ENCODE measurements at places on chromosomes 2 and 18. TPM values are rescaled to one million over a fixed set of nuclear protein-coding genes. Genes with fewer than 3 reads are reported as not detected.

- DNase-seq = no peak
These were observed 167.2 kb downstream of the DDX1 start for GRCh38 chr2:15758848-15759247.

DNA sequence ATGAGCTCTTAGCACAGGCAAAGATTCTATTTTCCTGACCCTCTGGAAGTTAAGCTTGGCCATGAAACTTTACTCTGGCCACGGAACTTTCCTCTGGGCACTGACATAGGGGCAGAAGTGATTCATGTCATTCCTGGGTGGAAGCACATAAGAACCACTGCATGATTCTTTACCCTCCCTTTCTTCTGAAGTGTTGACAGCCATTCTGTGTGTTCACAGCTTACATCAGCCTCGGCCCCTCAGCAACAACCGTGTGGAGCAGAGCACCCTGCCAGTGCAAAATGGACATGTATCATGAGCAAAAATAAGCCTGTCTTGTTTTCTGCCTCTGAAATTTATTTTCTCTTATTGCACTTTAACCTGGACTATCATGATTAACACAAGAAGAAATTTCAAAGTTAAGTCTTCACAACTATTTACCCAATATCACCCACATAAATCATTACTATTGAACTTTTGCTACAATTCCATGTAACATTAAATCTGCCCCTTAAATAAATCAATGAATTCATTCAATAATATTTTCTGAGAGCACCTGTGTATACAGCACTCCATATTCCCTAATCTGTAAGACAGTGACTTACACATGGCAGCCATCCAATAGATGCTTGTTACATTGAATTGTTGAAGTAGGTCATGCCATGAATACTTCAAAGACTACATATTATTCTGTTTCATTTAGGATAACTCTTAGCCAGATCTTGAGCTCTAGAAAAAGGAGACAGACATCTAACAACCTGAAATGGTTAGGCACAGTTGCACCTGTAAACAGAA is 531.9 kb downstream of the IRS1 start:
- no peak for DNase-seq

- no peak for DNase-seq
These were observed 23.6 kb upstream of the KYNU start for GRCh38 chr2:142853912-142854311.

DNA sequence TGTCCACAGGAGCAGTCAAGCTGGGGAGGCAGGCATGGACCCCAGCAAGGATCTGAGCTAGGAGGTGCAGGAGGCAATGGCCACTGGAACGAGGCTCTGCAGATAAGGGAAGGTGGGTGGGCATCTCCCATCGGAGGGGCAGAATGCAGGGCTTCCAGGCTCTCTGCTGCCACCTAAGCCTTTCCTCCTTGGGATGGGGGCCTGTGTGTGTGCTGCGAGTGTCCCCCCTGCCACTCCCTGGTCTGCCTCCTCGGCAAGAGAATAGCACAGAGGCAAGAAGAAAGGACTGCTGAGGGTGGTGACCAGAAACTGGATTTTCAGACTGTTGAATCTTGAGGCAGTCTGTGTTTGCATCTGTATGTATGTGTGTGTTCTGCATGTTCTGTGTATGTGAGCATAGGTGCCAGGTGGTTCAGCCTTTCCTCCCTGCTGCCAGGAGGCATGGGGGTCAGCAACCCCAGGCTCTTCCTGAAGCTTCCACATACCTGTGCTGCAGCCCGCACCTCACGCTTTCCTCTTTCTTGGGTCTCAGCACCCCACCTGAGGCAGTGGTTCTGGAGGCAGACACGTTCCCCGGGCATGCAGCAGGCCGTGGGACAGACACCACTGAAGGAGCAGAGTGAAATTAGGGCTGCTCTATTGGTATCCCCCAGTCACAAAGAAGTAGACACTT is 86.7 kb downstream of the EPAS1 start:
- no peak for DNase-seq

DNA sequence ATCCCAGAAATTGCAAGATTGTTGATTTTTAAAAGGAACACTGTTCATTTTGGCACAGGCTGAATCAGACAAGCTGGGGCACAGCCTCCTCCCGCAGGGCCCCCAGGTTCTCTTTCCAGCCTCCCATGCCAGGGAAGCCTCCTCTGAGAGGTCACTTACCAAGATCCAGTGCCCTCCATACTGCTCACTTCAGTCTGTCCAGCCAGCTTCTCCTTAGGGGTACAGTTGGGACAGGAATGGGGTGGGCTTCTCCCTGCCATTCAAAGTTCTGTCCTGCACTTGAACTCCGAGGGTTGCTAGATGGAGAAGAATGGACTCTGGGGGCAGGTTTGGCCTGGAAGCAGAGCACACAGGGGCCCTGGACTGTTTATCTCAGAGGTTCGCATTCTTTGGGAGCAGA is 7.5 kb upstream of the CYP26B1 start:
- DNase-seq = no peak

DNA sequence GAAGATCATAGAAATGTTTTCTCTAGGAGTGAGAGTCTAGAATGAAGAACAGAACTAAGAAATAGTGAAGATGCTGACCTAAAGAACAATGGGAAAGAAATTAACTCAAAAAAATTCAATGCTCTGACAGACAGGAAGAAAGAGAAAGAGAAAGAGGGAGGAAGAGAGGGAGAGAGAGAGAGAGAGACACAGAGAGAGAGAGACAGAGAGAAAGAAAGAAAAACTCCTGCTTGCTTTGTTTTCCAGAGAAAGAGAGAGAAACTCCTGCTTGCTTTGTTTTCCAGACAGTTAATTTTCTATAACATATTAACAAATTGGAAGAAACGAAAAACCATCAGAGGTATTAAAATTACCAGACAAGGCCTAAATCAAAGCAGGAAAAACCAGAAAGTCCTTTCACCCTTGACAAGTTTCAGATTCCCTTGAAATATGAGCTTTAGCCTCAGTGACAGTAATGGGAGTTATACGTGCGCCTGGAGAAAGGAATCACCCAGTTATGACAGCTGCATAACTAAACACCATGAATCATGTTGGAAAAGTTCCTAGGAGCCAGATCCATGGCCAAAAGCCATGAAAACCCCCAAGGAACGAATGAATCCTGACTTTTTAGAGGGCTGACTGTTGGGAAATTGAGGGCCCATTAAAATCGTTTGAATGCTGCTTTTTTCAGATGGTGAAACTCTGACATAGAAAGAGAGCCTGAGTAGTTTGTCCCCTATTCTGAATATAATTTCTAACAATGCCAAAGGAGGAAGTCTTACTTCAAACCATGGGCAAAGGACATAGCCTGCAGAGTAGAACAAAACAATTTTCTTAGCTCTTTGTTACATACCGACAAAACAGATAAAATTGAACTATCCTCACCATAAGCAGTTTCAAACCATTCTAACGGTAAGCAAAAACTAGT is 228.6 kb upstream of the CHST9 start:
- peak; percentile 12 for DNase-seq

DNA sequence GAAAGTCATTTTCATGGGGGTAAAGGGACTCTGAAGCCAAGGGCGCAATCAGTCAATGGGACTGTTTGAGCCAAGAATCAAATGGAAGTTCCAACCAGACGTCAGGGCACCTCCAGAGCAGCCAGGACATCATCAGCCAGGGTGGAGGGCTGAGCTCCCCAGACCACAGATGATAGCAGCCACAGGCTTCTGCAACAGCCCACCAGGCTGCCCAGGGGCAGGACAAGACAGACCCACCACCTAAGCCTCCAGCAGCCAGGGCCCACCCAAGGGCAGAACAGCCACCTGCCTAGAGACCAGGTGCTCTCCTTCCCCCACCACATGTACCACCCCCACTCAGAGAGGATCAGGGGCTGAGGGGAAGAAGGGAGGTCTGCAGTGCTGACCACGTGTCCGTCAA is 53.8 kb upstream of the SLC66A3 start:
- DNase-seq = no peak

- DNase-seq = no peak
These were observed 34.9 kb downstream of the SMAD7 start for GRCh38 chr18:48915626-48916425.

GRCh38 chr2:124534028-124534427 is 508.9 kb downstream of the CNTNAP5 start:
- no peak for DNase-seq

GRCh38 chr2:71661782-71662181 is 208.4 kb downstream of the DYSF start:
- DNase-seq = no peak

DNA sequence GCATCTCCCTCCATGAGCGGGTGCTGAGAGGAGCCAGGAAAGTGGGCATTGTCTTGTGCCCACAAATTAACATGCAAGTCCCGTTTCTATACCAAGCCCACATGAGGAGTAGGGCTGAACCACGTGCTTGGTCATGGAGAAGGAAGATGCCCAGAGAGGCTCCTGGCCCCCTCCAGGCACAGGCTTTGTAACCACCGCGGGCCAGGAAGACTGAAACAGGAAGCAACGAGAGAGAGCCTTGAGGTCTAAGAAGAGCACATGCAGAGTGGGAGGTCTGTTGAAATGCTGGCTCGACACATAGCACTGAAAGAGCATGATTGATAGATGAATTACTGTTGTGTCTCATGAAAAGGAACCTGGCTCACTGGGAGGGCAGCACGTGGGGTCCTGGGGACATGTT is 36.3 kb downstream of the VWA3B start:
- DNase-seq = no peak

- DNase-seq = no peak
These were observed 15.5 kb upstream of the NPPC start for GRCh38 chr2:231941673-231942072.

LTBP1 gene
- total RNA-seq = 77.0 TPM

TRIM54 gene
- total RNA-seq = 0.17 TPM

SNED1 gene
- 23.5 TPM for total RNA-seq

DAPL1 gene
- 0.89 TPM for total RNA-seq

IFIH1 gene
- 9.1 TPM for total RNA-seq

PFN4 gene
- total RNA-seq = 4.5 TPM

MAP2 gene
- 215 TPM for total RNA-seq

Data from spinal cord (tissue), 10 donors.